ENCODE measurements at places on chromosomes 4 and X. TPM values are rescaled to one million over a fixed set of nuclear protein-coding genes. Genes with fewer than 3 reads are reported as not detected.

DNA sequence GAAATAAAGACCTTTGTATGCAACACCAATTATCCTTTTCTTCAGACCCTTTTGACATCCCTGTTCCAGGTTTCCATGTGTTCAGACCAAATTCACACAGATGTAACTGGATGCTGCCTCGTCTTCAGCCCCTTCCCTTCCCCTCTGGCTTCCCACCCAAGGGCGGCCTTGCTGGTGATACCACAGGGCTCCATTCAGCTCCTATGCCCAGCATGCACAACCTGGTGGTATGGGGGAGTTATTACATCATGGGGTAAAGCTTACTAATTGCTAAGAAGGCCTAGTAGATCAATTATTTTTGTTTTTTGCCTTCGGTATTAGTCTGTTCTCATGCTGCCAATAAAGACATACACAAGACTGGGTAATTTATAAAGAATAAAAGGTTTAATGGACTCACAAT lies 317.0 kb upstream of the CXXC4 start:
- no peak for DNase-seq

DNA sequence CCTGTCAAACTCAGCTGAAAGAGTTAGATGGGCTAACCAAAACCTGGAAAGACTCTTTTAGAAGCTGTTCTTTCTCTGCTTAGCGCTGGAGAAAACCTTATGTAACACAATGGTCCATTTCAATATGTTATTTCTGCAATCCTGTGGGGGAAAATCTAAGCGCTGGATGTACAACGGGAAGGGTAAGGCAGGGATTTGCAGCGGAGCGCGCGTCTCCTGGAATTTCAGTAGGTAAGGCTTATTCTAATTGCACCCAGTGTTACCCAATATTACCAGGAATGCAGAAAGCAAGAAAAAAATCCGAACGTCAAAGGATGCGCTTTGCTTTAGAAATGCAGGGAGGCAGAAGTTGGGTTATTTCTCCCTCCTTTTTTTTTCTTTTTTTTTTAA lies 2.0 kb downstream of the HS3ST1 start:
- no peak for DNase-seq

DNA sequence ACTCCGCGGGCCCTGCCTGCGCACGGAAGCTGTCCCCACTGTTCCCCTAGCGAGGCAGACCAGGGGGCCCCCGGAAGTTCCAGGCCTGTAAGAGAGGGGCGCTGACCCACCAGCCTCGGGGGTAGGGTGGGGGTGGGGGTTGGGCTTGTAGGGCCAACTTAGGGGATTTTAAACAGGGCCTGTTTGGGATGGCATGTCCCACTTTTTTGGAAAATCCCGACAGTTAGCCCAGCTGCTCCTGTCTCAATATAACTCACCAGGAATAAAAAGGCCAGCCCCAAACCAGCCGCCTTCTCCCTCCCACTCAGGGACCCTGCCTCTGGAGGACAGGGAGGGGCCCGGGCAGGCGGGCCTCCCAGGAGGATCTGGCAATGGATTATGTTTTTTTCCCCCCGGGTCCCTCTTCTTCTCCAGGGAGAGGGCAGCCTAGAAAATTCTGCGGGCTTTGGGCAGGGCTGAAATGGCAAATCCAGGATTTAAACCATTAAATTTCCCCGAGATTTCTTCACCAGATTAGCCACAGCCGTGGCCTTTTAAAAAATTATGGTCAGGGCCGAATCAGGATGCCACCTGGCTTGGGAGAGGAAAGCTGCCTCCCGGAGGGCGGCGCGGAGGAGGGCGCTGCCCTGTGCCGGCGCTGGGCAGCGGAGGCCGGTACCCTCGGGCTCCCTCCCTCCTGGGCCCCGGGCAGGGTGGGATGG lies 957 bp downstream of the PPP2R2C start:
- DNase-seq = no peak

DNA sequence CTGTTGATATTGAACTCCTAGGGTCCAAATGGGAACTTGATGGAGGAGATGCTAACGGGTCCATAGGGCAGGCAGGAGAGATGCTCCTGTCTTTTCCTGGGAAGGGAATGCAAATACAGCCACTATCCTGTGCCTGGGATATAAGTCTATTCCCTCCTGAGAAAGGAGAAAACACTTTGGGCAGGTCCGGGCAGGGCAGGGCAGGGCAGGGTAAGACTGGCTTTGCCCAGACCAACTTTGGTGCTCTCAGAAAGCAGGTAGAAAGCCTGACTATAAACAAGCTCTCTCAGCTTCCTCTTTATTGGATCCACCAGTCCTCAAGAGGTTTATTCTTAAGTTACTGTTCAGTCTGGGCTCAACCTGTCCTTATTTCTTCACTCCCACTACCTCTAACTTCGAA lies 232.3 kb downstream of the PTTG2 start:
- no peak for DNase-seq

DNA sequence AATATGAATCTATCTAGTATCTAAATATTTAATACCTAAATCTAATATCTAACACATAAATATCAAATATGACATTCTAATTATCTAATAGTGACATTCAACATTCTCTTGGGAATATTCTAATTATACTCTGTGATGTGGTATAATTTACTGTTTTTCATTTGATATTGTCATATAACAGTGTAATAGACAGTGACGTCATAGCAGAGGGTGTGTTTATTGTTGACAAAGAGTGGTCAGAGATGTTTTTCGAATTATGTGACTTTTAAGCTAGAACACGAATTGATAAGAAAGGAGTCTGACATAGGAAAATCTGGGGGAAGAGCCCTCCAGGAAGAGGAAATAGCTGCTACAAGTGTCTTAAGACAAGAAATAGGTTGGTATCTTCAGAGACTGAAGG lies 5.9 kb upstream of the MAGEC3 start:
- DNase-seq = no peak

Gene TIMM8A
- 13.8 TPM for total RNA-seq

- no peak for DNase-seq
Observed at GRCh38 chr4:183158062-183158461, 59.0 kb downstream of the WWC2 start.

GRCh38 chr4:52713456-52713937 lies 37.7 kb downstream of the ERVMER34-1 start:
- DNase-seq = no peak

DNA sequence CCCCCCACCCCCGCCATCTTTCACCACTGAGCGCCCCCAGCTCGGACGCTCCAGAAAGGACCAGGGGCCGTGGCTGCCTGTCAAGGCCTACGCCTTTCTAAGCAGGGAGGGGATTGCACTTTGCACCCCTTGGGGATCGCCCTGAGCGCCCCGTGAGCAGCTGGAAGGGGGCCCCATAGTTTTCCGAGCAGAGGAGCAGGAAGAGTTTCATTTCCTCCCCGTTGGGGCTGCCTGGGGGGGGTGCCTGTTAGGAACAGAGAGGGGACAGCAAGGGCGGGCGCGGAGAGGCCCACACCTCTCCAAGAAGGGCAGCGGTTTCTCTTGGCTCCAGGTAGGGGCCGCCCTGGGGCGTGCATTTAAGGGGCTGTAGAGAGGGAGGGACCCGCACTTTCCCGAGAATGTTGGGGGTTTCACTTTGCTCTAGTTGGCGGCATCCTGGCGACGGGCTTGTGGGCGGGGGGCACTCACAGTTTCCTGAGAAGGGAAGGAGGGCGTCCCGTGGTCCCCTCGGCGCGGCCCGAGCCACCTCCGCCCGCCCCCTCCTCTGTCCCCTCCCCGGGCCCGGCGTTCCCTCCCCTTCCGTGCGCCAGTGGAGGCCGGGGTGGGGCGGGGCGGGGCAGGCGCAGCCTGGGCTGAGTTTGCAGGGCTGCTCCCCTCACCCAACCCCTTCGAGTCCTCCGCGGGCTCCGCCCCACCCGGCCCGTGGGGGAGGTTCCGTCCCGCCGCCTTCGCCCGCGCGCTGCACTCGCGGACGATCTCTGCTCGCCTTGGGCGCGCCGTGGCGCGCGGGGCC lies 82.3 kb upstream of the CD99 start:
- peak; percentile 88 for DNase-seq

GRCh38 chr4:108607079-108607815 lies 13.1 kb upstream of the RPL34 start:
- DNase-seq = no peak

GRCh38 chr4:121789960-121790829 lies 10.9 kb upstream of the EXOSC9 start:
- DNase-seq = no peak

GRCh38 chrX:100512471-100512870 lies 72.3 kb upstream of the TNMD start:
- no peak for DNase-seq

Gene NLGN4X
- 0.31 TPM for total RNA-seq

DNA sequence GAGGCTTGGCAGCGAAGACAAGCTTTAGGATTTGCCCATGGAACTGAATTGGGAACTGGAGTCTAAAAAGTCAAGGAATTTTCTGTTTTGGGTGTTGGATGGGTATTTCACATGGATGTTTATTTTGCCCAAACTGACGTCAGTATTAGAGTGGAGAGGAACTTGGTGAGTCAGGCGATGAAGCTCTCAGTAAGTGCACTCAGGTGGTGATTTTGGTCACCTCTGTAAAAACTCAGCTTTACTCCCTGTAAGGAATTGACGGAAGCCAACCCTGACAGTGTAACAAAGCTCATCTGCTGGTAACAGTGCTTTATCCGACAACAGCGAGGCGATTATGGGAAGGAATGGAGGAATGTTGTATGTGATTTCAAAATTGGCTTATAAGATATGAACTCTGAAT lies 77.0 kb upstream of the PGRMC2 start:
- no peak for DNase-seq

Gene OFD1
- 66.7 TPM for total RNA-seq

Gene CLNK
- total RNA-seq = 0.55 TPM

DNA sequence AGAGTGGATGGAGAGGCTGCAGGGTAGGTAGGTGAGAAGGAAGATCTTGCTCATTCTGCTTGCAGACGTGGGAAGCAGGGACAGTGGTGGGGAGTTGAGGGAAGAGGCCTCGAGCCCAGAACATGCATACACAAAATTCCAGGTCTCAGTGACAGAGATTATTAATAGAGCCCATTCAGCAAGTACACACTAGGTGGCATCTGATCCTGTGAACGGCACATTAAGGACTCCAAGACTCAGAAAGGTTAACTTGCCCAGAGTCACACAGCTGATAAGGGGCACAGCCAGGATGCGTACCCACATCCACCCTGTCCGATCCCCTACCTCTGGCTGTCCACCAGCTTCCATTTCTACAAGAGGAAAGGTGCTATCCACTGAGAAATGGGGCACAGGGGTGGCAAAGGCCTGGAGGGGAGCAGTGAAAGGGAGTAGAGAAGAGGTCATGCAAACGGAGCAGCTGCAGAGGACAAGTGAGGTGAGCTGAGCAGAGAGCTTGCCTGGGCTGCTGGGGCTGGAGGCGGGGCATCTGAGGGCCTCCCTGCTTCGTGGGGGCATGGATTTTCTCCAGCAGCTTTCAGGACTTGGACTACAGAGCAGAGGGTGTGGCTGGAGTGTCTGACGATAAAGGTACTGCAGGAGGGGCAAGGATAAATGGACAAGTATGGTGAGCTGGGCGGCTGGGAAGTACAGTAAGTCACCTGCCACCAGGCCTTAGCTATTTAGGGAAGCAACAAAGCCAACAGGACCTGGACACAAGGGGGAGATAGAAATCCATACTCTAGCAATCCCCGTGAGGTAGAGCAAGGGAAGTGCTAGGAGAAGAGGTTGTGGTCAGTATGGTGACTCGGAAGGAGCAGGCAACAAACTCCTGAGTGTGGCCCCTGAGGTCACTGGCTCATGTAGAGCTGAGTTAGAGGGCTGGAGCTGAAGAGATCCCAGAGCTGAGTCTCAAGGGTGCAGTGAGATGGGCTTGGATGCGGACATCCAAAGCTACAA lies 11.2 kb downstream of the IDS start:
- DNase-seq = no peak

DNA sequence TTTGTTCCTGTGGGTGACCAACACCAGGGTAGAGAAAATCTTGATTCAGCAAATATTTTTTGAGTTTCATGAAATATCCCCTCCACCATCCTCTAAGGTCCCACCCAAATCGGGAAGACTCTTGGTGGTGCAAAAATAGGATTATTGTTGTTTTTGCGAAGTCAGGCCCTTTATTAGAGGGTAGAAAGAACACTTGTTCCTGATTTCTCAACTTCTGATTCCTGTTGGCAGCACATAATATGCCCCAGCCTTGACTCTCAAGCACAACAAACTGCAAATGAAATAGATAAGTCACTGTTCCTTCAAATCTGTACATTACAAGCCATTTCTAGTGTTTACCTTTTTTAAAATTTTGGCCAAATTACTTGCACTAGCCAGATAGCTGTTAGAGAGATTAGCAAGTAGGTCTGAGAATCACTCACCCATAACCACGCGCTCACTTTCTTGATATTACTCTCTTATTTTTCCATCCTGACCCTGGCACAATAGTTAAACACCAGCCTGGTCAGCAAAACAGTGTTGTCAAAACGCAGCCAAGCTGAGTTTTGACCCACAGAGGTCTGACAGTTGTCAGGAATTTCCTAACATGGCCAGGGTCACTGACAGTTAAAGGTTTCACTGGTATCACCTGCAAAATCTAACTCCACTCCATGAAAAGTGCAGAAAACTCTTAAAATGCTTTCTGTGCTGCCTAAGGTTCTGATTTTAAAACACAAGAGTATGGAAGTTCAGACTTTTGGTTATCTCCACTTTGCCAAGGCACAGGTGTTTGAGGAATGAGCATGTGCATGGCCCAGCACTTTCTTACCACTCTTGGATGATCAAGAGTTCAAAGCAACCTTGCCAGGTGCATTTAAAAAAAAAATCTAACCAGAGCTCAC lies 69.8 kb downstream of the RBM47 start:
- DNase-seq = no peak

Gene CORIN
- 0.25 TPM for total RNA-seq

DNA sequence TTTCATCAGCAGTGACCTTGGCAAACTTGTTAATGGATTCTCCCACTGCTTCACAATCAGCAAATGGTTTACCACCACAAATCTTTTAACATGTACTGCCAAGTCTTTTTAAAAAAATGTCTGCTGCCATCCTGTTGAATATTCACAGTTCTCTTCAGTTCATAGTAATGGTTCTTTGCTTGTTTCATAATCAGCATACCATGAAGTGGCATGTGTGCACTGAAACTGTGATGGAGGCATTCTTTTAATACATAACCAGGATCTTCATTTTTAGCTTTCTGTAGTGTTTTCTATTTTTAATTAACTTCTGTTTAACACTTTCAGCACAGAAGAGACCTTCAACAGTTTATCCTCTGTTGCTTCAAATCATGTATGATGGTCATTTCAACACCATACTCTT lies 230.1 kb upstream of the ARSJ start:
- DNase-seq = no peak

Gene MMRN1
- total RNA-seq = not detected

Gene IL1RAPL2
- total RNA-seq = not detected

DNA sequence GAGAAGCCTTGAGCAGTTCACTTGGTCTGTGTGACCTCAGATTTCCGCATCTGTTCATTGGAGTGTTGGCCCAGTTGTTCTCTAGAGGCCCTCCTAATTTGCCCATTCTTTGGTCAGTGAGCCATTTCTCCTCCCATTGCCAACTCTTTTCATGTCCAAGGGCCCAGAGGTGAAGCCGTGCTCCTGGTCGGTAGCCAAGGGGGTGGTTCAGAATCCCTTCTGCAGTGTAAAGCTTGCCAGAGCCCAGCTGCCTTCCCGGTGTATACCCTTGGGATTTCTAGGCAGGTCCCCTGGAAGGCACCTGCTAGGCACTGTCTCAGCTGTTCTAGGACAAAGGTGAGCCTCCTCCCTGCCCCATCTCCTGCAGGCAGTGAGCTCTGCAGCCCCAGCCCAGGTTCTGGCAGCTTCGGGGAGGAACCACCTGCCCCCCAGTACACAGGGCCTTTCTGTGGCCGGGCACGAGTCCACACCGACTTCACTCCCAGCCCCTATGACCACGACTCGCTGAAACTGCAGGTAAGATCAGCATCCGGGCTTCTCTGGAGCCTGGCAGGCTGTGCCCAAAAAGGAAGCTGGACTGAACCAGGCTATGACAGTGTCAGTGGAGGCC lies 12.3 kb downstream of the SASH3 start:
- DNase-seq = no peak

Data from activated T-cell treated with anti-CD3 and anti-CD28 coated beads, Interleukin-2, amount 50 U/mL, for 72 hours (primary cell).